ENCODE measurements at places on chromosomes 11 and 22.

GRCh38 chr11:111954154-111954553 lies 17.0 kb downstream of the DIXDC1 start:
- DNase-seq, result no peak

GRCh38 chr11:2708757-2709281 lies 9.0 kb upstream of the KCNQ1OT1 start:
- DNase-seq, result no peak

DNA sequence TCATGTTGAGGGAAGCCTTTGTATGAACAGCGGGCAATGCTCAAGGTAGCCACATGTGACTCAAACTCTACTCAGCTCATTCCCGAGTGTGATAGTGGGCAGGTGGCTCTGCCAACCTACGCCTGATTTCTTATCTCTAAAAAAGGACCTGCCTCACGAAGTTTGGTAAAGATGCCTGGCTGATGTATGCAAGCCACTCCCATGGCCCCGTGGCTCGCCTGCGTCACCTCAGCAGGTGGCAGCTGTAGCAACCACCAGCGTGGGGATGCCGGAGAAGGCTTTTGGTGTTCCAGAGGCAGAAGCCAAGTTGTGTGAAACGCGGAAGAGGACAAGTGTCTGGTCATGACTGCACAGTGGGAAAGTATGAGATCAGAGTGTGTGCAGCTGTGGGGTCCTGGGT lies 5.4 kb downstream of the FADS2 start:
- no peak for DNase-seq

DNA sequence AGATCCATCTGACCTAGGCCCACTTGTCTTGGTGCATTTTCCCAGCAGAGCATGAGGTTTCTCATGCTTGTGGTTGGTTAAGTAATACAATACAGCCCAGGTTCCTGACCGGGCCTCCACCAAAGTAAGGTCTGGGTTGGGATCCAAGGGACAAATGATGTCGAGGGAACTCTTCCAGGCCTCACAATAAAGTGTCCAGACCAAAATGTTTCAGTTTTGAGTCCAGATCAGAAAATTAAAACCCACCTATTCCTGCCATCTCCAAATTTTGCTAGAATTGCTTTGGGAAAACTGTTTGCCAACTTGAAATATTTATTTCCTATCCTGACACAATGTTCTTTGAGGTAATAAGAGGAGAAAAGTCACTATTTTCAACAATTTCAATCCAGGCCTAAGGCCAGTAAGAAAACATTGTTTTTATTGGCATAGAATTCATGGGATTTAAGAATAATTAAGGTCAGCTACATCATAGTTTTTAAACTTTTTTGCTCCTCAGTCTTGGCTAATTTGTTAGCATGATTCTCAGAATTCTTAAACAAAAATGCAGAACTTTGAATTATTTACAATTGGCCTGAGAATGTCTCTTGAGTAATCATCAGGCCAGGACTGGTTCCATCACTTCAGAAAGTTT lies 51.4 kb downstream of the ME3 start:
- DNase-seq, result no peak

DNA sequence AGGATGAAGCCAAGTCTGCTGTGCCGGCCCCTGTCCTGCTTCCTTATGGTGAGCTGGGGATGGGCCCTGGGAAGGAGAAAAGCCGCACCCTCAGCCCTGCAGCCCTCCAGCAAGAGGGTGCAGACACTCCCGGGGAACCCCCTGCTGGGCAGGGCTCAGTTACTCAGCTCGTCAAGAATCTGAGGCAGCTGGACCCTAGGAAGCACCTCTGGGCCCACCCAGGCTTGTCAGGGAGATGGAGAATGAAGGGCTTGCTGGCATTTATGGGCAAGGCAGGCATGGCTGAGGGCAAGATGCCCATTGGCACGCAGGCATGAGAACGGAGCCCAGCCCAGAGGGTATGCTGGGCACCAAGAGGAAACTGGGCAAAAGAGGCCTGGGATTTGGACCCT lies 12.9 kb downstream of the RELT start:
- DNase-seq, result no peak

- no peak for DNase-seq
Measured at GRCh38 chr22:25082096-25082495, 117.6 kb upstream of the CRYBB3 start.

- DNase-seq, result no peak
Measured at GRCh38 chr11:19849947-19850593, 137.4 kb downstream of the NAV2 start.

- DNase-seq, result no peak
Measured at GRCh38 chr22:45504373-45505341, 2.0 kb downstream of the FBLN1 start.

GRCh38 chr11:78265326-78265725 lies 76.6 kb downstream of the USP35 start:
- no peak for DNase-seq

DNA sequence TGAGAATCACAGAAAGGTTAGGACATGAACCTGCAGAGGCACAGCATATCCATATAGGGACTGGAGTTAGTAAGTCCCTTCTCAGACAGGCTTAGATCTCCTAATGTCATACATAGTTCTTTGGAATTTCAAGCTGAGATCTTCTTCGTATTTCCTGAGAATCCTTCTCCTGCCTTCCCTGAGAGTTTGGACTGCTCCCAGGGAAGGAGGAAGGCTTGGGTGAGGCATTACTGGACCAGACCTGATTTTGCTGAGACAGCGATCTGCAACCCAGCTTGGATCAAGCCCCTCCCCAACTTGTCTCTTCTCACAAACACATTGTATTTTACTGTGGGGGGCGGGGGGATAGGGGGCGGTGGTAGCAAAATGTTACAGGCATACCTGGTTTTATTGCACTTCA lies 108.5 kb downstream of the TSPAN18 start:
- no peak for DNase-seq

GRCh38 chr11:45323601-45324249 lies 37.6 kb upstream of the SYT13 start:
- no peak for DNase-seq

DNA sequence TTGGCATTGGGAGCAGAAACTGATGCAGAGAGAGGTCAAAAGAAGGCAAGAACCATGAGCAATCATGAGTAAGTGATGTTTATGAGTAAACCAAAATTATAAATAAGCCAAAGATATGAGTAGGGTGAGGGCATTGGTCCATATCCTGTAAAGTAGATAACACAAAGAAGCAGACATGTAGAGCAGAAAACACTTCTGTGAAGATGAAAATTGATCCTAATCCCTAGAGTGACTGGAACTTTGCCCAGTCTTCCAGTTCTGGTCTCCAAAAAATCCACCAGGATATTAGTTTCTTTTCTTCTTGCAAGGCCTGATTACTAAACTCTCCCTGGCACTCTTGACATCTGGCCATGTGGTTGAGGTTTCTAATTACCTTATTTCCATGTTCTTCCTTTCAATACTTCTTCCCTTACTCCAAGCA lies 13.7 kb upstream of the DRD2 start:
- DNase-seq, result no peak

DNA sequence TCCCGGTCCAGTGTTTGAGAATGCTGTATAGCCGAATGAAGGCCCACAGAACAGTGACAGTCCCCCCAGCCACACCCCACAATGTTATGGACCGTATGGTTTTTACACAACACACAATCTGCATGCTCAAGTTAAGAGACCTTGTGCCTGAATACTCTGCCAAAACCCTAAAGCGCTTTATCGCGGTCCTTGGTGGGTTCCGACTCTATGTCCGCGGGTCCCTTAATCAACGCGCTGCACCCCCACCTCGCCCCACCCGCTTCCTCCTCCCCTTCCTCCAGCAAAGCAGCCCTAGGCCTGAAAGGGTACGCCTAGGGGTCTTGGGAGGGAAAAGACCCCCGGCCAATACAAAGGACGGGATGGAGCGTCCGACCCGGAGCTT lies 442 bp downstream of the COPB1 start:
- DNase-seq, result peak; percentile 18

DNA sequence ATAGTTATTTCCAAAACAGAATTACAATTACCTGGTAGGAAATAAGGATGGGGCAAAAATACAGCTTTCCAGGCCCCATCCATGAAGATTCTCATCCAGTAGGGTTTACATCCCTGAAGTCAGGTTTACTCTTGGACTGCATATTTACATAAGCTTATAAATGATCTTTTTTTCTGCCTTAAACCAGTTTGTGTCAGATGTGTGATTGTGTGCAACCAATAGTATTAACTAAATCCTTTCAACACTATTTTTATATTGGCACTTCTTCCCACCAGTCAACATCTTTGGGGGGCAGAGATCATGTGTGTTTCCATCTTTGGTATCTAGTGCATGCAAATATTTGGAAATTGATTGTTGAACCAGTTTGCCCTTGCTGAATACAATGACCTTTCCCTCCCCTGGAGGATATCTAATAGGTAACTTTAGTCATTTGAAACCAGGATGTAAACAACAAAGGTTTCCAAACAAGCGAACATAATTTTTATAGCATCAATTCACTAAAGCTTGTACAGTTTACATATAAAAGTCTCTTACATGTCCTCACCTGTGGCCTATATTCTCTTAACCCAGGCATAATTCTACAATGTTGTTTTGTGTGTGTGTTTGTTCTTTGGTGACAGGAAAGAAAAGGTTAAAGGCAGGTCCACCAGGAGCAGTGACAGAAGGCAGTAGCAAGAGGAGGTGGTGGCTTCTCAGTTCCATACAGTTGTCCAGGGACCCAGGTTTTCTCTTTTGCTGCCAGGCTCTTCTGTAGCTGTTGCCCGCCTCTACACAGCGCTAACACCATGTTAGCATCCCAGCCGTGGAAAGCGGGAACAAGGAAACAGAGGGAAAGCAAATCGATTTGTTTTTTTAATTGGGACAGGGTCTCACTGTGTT lies 1.7 kb upstream of the ME3 start:
- no peak for DNase-seq

DNA sequence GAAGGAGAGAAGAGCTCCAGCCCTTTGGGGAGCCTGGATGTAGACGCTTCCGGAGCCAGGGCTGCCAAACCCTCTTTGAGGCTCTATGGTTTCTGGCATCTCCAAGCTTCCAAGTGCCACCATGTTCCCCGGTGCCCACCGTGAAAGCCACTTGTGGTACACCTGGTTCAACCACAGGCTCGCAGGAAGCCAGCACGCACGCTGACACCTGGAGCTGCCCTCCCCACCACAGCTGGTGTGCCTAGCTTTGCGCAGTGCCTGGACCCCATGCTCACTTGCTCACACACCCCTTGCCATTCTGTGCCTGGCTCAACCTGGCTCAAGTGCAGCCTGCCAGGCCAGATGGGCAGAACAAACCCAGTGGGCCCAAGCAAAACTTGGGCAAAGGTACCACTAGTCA lies 831.4 kb downstream of the DLG2 start:
- DNase-seq, result no peak

DNA sequence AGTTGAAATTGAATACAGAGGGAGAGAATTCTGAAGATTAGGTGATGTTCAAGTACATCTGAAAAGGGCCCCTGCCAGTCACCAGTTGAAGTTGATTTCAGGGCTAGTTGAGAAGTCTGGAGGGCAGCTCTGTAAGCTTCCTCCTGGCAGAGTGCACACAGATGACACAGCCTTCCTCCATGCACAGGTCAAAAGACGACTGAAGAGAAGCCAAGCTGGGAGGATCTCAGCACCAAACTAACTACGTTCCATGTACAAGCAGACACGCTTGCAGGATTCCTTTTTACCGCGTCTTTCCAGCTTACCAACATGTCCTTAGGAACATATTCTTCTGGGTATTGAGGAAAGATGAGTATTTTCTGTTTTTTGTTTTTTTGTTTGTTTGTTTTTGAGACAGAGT lies 7.9 kb downstream of the BARX2 start:
- DNase-seq, result no peak

DNA sequence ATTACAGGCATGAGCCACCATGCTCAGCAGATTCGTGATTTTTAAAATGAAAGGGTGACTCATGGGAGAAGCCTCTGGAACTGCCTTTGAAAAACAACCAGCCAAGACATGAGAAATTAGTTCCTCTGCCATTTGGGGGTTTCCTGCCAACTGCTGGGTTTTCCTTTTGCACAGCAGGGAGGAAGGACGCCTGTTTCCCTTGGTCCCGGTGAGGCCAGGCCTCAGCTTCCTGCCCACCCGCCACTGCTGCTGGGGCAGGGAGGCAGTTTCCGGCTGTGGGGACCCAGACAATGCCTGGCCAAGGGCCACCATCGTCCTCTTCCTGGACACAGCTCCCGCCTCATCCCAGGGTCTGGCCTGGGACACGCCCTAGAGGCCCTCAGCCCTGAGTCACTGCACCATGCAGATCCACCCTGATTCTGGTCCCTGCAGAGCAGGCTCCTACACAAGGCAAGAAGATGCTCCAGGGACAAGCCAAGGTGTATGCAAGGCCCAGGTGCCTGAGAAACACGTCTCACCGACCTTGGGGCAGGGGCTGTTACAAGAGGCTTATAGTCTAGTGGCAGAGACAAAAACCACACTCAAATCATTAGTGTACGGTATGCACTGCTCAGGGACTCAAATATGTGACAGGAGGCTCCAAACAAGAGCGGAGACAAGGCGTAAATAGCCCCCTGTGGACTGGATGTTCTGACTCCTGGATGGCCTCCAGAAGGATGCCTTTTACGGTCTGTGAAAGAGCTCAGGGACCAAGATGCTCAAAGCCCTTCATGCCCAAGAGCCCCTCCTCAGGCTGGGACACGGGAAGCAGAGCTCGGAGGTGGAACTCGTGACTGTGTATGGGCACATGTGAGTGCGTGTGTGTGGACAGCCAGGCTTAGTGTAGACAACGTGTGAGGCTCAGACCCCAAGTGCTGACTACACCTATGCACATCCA lies 10.0 kb downstream of the PPM1F start:
- no peak for DNase-seq

GRCh38 chr11:118894192-118894591 lies 10.5 kb downstream of the CXCR5 start:
- DNase-seq, result no peak

- peak; percentile 71 for DNase-seq
Measured at GRCh38 chr11:65315204-65315865, 669 bp downstream of the CDC42EP2 start.

GRCh38 chr11:74002832-74003231 lies 6.1 kb downstream of the UCP3 start:
- no peak for DNase-seq

DNA sequence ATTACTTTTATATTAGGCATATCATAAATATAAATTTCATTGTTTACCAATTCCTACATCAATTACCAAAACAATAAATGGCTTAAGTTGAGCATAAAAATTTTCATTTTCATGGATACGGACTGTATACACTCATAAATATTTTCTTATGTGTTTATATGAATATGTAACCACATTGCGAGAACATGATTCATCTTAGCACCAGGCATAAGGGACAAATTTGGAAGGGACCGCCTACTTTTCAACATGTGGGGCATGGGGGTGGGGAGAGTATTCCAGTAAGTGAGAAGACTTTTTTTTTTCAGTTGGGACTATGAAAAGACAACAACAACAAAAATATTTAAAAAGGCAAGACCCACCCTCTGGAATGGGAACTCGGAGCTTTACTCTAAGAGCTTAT lies 296.1 kb downstream of the RAB38 start:
- no peak for DNase-seq

- no peak for DNase-seq
Measured at GRCh38 chr11:112634995-112635737, 326.1 kb upstream of the NCAM1 start.

GRCh38 chr11:44348114-44348513 lies 38.2 kb upstream of the ALX4 start:
- no peak for DNase-seq

GRCh38 chr11:102007567-102008437 lies 39.4 kb upstream of the CFAP300 start:
- no peak for DNase-seq

All from activated CD4-positive, alpha-beta T cell treated with anti-CD3 and anti-CD28 coated beads for 1 hour (primary cell).